ENCODE measurements at places on chromosomes 5 and 9.

DNA sequence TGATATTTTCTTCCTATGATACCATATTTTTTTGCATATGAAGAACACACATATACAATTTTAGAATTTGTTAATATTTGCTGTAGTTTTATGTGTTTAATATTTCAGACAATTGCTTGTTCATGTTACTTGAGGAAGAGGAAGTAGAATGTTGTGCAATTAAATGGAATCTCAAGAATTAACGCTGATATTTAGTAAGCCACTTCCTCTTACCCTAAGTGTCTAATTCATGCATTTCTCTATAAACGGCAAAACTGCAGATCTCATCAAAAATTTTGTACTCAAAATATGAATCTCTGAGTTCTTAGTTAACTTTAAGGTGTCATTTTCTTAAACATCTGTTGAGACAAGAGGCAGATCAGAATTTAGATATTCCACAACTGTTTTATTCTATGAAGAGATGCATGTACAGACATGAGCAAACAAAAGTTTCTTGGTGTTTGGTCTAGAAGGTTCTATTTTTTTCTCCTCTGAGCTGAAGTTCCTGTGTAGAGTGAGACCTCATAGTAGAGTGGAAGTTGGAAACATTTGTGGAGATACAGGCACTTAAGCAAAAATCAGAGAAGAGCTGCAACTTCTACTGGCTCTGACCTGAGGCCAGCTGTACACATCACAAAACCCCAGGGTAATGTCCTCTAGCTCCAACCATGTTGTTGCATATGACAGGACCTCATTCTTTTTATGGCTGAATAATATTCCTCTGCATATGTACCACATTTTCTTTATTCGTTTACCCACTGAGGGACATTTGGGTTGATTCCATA is 16.6 kb upstream of the TGFBI start:
- DNase-seq, result no peak

DNA sequence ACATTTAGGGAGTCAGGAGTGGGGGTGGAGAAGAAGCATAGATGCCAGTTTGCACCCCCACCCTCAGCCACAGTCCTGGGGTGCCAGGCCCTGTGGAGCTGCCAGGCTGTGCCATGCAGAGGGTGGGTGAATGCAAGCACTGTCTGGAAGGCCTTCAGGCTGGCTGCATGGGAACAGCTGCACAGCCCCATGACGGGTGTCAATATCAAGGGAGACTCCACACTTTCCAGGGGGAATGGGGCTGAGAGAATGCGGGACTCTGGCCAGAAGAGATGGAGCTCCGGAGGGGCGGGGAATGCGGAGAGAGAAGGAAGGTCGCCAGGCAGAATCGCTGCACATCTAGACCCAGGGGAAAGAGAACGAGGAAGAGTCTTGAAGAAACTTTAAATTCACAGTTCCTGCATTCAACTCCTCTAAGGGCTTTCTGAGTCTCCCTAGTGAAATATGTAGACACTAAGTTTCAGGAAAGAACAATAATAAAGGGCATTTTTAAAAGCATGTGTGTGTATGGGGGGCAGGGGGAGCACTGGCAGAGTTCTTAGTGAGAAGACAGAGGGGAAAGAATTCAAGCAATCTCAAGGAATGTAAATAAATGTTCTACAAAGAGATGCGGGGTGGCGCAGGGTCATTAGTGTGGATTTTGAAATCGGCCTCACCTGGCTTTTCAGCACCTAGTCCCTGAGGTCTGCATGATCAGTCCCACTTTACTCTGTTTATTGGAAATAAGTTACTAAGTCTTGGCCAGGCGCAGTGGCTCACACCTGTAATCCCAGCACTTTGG is 59.1 kb downstream of the BOD1 start:
- DNase-seq, result no peak

DNA sequence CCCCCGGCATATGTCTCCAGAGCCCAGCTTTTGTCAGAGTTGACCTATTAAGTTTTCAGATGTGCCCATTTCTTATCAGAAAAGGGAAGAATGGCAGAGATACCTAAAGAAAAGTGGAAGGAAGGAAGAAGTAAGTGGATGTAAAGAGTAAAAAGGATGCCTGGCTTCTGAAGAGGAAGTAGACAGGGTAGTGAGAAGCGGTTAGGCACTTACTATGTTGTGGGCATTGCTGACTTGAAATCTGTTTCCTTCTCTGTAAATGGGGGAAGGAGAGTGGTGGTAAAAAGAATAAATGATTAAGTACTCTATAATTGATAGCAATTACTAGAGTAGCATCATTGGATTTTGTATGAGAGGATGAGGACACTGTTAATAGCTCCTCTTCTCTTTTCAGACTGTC is 9.9 kb downstream of the ANP32B start:
- no peak for DNase-seq

GRCh38 chr9:128891321-128892220 is 9.6 kb downstream of the LRRC8A start:
- no peak for DNase-seq

DNA sequence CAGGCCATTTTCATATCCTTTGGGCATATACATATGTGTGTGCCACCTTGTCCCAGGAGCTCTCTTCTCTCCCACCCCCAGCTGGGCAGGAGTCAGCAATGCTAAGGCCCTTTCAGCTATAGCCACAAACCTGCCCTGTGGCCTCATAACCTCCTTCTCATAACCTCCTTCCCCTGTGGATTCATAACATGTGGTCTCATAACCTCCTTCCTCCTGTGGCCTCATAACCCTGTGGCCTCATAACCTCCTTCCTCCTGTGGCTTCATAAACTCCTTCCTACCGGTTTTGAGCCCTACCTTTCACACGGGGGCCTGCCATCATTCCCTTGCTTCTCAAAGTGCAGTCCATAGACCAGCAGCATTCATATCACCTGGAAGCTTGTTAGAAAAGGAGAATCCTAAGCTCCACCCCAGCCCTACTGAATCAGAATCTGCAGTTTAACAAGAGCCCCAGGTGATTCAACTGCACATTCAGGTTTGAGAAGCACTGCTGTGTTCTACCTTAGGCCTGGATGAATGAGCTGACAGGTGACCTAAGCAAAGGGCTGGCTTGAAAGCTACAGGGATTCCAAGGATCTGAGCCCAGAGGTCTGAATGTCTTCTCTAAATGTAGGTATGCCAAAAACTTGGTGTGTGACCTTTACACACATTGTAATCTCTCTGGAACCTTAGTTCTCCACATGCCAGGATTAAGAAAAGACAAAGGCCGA is 41.9 kb upstream of the PLPP6 start:
- DNase-seq, result no peak

DNA sequence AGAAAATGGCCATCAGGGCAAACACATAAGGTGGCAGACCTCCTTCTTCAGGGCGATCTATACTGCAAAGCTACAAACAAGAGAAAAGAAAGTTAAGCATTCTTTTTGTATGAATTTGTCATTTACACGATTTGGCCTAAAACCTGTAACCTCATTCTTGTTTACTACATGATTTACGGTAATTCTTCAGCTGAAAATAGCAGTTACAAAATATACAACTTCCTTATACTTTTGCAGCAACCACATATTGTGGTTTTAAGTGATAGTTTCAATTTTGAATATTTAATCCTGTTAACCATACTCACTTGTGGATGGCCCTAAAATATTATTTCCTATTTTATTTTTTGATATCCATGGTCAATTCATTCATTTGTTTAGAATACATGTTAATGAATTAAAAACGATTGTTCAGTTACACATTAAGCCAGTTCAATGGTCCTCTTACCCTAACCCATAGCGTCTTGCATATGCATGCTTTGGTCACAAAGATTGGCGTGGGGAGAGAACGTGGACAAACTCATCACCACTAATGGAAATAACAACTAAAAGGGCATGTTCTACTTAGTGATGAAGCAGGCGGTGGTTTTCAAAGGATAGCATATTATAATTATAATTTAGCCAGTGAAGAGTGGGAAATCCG is 16.6 kb downstream of the TUT7 start:
- no peak for DNase-seq

DNA sequence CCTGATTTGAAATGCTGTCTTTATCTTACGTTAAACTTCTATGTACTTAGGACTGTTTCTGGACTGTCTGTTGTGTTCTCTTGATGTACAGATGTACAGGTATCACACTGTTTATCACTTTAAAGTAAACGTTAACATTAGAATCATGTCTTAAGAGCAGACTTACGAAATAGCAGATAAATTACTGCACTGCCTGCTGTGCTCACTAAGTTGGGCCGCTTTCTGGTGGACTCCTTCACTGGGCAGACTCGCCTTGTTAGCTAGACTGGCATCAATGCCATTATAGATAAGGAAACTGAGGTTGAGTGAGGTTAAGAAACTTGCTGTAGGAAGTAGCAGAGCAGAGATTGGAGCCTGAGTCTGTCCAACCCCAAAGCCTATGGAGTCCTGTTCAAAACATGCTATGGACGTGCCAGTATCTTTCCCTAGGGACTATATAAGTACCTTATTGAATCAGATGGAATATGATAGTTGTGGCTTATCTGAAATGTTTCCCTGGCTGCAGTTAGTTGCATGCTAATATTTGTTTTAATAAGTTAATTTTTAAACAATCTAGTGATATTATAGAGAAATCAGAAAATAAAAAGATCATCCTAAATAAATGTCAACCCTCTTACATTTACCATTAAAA is 16.9 kb downstream of the ZNF618 start:
- DNase-seq, result no peak

DNA sequence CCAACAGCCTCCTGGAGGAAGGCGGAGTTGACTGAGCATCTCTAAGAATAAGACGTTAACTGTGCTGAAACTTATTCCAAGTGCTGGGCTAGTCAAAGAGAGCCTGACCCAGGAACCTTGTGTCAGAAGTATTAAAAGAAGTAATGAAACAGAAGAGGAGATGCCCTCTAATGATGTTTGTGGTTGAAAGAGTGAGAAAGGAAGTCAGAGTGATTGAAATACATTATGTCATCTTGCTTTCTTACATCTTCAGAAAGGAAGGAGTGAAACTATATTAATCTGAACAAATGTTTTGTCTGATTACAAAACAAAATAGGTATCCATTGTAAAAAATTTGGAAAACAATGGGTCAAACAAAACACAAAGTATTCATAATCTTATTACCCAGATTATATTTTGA is 460.7 kb downstream of the NTRK2 start:
- no peak for DNase-seq

- DNase-seq, result no peak
These were observed 18.1 kb upstream of the NEUROG1 start for GRCh38 chr5:135553688-135554462.

DNA sequence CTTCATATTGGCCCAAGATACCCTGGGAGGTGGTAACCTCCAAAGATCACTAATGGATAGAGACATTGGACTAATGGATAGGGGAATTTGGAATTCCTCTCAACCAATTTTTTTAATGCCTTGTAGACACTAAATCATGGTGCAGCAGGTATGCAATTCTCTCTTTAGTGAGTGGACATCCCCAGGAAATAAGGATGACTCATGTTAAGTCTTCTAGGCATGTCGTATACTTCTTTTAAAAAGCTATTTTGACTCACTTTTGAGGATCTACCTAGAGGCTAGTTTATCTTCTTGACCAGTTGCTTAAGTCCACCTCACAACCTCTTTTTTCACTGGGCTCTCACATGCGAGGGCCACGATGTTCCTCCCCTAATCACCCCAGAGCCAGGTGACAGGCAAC is 211.6 kb upstream of the CDH12 start:
- no peak for DNase-seq

DNA sequence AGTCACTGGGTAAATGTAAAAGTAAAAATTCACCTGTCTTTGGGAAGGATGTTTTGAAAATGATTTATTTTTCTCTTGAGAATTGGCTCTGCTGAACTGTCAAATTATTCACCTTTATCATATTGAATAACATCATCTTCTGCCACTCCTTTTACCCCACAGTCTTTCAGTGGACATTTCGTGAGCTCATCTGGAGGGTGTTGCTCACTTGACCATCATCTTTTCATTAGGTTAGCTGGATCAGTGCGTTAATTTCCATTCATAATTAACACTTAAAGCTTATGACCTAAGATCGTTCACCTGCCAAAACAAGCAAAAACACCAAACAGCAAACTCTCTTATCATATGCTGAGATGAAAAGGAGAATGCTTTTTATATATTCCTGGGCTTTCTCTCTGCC is 53.4 kb upstream of the TNFAIP8 start:
- no peak for DNase-seq

DNA sequence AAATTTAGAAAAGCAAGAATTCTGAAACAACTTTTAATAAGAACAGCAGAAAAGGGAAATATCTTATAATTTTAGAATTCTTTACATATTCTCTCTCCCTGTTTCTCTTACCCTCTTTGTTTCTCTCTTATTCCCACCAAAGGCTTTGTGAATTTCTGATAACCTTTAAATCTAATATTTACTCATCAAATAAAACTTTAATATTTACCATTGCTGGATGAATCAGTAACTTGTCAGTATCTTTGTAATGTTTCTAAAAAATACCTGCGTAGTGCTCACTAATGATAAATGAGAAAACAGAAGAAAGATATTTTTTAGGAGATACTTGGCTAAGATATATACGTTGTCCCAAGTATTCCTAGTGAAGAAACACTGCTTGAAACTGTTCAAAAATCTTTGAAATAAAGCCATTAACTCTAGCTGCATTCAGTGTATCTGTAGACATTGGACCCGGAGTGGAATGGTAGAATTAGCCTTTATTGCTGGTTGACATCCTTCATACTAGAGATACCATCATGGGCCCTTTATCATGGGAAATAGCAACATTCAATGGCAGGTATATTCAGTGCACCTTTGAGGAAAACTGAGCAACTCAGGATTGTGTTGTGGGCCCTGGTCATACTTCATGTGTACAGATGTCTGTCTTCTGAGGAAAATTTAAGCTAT is 2160.4 kb downstream of the MAT2B start:
- no peak for DNase-seq

DNA sequence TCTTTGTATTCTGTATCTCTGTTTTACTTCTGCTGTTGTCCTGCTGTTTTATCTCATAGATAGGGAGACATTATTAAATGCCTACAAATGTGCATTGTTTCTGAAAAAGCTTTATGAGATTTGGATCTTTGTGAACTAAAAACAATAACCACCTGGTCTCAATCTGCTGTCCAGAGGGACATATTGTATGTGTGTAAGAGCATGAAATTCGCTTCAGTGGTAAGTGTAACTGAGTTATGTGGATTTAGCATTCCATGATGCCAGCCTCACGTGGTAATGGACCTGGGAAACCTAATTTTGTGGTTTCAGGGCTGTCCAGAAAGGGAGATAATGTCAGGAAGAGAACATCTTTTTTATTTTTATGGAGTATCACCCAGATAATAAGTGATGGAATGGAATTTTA is 119.3 kb downstream of the GDNF start:
- no peak for DNase-seq

DNA sequence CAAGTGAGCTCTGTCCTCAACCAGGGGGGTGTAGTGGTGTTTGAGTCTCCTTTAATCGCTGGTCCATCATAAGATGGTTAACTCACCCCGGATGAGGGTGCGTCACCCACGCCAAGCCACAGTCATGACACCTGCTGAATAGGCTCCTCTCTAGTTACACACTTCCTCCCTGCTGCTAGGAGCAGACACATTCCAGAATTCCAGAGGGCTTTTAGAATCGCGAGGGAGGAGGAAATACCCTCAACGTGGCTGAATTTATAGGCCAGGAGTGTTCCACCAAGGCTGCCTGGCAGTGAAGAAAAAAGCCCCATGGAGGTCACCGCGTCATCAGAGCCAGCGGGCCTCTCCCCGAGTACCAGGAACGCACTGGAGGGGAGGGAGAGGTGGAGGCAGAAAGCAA is 5.1 kb downstream of the GLRX start:
- DNase-seq, result no peak

GRCh38 chr5:94027145-94027544 is 285.7 kb upstream of the POU5F2 start:
- DNase-seq, result no peak

GRCh38 chr9:16921855-16922254 is 51.4 kb upstream of the BNC2 start:
- DNase-seq, result no peak

Data from NCI-H510A (cell line).